ENCODE measurements at places on chromosomes 5 and 9.

GRCh38 chr5:137365126-137365865, 133.8 kb downstream of the SPOCK1 start:
- no peak for DNase-seq

DNA sequence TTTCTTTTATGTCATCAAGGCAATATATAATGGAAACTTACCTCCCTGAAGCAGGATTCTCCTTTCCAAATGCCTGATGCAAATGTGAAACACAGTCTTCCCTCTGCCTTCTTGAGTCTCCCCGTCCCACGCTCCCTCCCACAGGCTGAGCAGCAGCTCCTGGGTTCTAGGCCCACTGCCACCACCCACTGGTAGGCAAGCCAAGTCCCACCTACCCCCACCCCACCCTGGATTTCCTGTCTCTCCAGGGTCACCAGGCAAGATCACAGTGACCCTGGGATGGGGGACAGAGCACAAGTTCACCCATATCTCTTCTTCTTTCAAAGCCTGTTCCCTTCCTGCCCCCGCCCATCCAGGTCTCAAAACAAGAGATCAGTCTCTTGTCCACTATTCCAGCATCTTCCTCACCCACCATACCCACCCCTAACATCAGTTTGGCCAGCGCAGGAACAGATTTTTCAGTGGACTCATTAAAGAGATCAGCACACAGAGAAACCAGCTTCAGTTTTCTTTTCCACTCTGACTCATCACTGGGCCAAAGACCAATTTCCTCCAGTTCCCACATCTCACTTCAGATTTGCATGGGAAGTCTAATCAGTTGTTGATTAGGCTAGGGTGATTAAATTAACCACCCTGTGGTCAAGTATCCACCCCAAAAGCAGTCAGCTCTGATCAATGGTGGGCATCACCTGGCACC, 151.5 kb downstream of the ACTL7B start:
- peak; percentile 4 for DNase-seq

DNA sequence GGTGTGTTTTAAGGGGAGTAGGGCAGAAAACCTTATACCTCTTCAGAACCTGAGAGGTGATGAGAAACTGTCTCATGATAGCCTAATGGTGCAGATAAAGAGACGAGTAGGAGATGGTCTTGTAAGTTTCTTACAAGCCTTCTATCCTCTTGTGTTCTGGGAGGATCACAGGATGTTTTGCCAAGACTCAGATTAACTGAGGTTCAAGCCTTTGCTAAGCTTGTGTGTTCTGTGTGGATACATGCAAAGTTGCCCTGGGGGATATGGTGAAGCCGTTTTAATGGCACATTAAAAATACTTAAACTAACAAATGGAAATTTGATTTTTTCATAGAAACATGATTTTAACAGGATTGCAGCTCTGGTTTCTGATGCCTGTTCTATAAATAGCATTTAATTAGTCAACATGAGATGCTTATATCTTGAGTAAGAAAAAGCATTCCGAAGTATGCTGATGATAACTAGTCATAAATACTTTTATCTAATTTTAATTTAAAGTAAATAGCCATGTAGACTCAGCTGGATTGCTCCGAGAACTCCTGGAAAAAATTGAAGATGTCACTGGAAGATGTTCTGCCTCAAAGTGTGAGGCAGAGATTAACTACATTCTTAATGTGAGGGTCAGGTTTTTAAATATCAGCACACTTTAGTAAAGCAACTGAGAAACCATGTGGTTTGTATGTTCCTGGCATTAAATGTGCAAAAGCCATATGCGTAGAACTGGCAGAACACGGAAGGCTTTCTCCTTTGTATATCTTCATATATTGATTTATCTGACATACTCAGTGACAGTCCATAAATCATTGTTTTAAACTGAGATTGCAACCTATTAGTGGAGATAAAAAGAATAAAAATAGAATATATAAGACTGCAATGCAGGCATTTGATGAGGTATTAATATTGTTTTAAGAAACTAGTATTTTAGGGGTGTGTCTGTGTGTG, 53.7 kb downstream of the IPO11 start:
- no peak for DNase-seq

DNA sequence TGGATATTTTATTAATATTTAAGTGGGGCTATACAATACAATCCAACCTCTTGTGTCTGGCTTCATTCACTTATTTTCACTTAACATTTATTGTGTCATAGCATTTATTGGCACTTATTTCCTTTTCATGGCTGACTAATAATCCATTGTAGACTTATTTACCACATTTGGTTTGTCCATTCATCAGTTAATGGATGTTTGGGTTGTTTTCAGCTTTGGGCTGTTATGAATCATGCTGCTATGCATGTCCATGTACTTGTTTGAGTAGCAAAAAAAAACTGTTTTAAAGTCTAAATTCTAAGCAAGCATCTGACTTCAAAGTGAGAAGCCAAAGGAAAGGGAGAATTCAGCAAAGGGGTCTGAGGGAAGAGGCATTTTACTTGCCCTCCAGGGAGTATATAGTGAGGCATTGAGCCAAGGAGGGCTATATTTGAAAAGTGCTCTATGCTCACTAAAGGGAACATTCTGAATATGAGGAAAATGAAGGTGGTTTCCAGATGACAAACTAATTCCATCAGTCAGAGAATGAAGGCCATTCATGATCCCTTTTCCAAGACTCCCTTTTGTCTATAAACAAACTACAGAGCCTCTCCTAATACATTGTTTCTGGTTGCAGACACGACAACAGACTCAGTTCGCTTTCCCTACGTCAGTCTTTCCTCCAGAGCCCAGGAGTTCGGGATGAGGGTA, 532.8 kb upstream of the KLF4 start:
- no peak for DNase-seq

- DNase-seq, result no peak
Observed at GRCh38 chr5:64509828-64510227, 4.0 kb downstream of the RGS7BP start.

- no peak for DNase-seq
Observed at GRCh38 chr5:138078006-138078643, 5.7 kb upstream of the WNT8A start.

DNA sequence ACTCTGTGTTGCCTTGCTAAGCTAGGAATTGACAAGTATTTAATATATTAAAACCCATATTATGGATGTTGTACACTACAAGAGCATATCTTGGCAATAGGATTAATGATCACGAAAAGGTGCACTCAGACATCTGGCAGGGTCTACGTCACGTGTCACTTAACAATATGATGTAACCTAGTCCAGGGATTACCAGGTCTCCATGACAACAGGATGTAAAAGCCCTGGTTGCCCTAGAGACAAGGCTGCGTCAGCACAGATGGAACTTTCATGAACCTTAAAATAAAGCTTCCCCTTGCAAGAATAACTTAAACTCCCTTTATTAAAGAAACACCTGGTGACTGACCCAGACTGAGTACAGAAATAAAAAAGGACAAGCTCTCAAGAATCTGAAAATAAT, 717.8 kb downstream of the CDH18 start:
- no peak for DNase-seq

DNA sequence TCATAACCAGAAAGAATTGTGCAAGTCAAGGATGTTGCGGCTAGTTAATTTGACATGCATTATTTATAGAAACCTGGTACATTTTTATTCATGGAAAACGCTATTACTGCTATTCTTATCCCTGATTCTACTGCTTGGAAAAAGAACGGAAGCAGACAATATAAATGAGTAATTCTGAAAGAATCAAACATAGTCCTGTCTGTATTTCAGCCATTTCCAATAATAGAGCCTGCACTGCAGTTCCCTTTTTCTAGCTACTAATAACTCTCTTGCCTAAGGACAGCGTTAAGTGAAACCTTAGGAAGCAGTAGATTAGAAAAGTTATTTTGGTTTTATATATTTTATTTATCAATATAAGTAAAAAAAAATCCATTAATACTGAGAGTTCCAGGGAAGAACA, 414.9 kb downstream of the CYLC2 start:
- DNase-seq, result no peak
